Placental epithelial cell (primary cell): ENCODE measurements at places on chromosomes 12 and 14. TPM values are rescaled to one million over a fixed set of nuclear protein-coding genes. Genes with fewer than 3 reads are reported as not detected.

SELPLG gene
- total RNA-seq = 2.0 and 3.9 TPM in 2 replicates

LRRC74A gene
- total RNA-seq = not detected in 2 replicates

TAS2R8 gene
- not detected in 2 replicates for total RNA-seq

SLC25A47 gene
- total RNA-seq = not detected in 2 replicates

REM2 gene
- 0.39 TPM in 1 of 2 replicates, not detected in the other for total RNA-seq

RBP5 gene
- total RNA-seq = 0.39 TPM in 1 of 2 replicates, not detected in the other

RNASE1 gene
- 0.39 and 0.87 TPM in 2 replicates for total RNA-seq

CACNA1C gene
- 2.2 and 3.1 TPM in 2 replicates for total RNA-seq

CLEC6A gene
- not detected in 2 replicates for total RNA-seq

PLEKHD1 gene
- 0.22 and 0.39 TPM in 2 replicates for total RNA-seq

PLEKHG3 gene
- total RNA-seq = 33.4 and 92.0 TPM in 2 replicates

DAO gene
- not detected in 2 replicates for total RNA-seq

SRRM4 gene
- total RNA-seq = under 0.01 TPM in 2 replicates

NAV3 gene
- 1.2 and 8.6 TPM in 2 replicates for total RNA-seq

PPP1R36 gene
- total RNA-seq = 0.39 and 0.43 TPM in 2 replicates
